ENCODE measurements at places on chromosomes 7 and 10. TPM values are rescaled to one million over a fixed set of nuclear protein-coding genes. Genes with fewer than 3 reads are reported as not detected.
A peak's percentile ranks its signal among the peaks of the same experiment; 100 is the strongest.

DNA sequence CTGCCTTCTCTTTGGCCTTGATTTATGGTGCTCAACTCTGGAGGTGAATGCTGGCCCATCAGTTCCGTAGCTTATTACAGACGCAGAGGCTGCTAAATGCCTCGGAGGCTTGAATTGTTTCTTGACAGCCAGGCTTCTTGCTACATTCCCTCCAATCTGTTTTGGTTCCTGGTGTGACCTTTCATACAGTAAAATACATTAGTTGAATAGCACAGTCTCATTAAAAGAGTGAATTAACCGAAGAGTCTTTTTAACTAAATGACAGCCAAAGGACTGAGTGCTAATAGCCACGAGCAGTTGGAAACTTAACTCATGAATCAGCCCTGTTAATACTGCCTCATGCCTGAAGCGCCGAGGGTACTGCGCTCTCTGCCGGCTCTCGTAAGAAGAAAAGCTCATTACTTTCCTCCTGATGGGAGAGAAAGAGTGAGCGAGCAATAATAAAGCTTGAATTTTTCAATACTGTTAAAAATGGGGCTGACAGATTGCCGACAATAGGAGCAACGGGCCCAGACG lies 236.4 kb upstream of the GPR26 start:
- H3K27ac ChIP-seq = no peak overlapping the region
- H3K36me3 ChIP-seq = no peaks in the 10 kb centered on the region
- no peaks in the 10 kb centered on the region for H3K27me3 ChIP-seq
- no peak for DNase-seq

- no peaks in the 10 kb centered on the region for H3K36me3 ChIP-seq
- no peak overlapping the region for H3K4me3 ChIP-seq
- DNase-seq = no peak
- no peaks in the 10 kb centered on the region for H3K4me1 ChIP-seq
Observed at GRCh38 chr7:46864716-46865115, 717.2 kb downstream of the TNS3 start.

GRCh38 chr7:80708123-80708522 lies 69.7 kb downstream of the CD36 start:
- H3K36me3 ChIP-seq = no peaks in the 10 kb centered on the region
- DNase-seq = no peak
- no peaks in the 10 kb centered on the region for H3K27me3 ChIP-seq
- no peaks in the 10 kb centered on the region for H3K4me1 ChIP-seq

- H3K4me1 ChIP-seq = no peaks in the 10 kb centered on the region
- H3K4me3 ChIP-seq = no peak overlapping the region
- H3K27me3 ChIP-seq = no peaks in the 10 kb centered on the region
- no peak overlapping the region for H3K27ac ChIP-seq
Observed at GRCh38 chr7:22787951-22788350, 34.7 kb downstream of the TOMM7 start.

- H3K27me3 ChIP-seq = no peaks in the 10 kb centered on the region
- peaks cover 26% of the 10 kb centered on the region for H3K4me1 ChIP-seq
- no peaks in the 10 kb centered on the region for H3K36me3 ChIP-seq
- no peak overlapping the region for H3K27ac ChIP-seq
Observed at GRCh38 chr10:123000155-123000554, 8.4 kb downstream of the IKZF5 start.

GRCh38 chr7:28654110-28654509 lies 241.8 kb downstream of the CREB5 start:
- H3K4me1 ChIP-seq = peaks cover 6% of the 10 kb centered on the region
- H3K27me3 ChIP-seq = no peaks in the 10 kb centered on the region
- no peak for DNase-seq
- H3K4me3 ChIP-seq = no peak overlapping the region
- H3K27ac ChIP-seq = no peak overlapping the region

- H3K36me3 ChIP-seq = no peaks in the 10 kb centered on the region
- no peak for DNase-seq
- no peaks in the 10 kb centered on the region for H3K4me1 ChIP-seq
- no peak overlapping the region for H3K4me3 ChIP-seq
Observed at GRCh38 chr7:78476851-78477405, 678.4 kb downstream of the PHTF2 start.

- H3K27ac ChIP-seq = no peak overlapping the region
- DNase-seq = no peak
- no peaks in the 10 kb centered on the region for H3K27me3 ChIP-seq
Observed at GRCh38 chr10:12919574-12919973, 81.9 kb downstream of the CCDC3 start.

DNA sequence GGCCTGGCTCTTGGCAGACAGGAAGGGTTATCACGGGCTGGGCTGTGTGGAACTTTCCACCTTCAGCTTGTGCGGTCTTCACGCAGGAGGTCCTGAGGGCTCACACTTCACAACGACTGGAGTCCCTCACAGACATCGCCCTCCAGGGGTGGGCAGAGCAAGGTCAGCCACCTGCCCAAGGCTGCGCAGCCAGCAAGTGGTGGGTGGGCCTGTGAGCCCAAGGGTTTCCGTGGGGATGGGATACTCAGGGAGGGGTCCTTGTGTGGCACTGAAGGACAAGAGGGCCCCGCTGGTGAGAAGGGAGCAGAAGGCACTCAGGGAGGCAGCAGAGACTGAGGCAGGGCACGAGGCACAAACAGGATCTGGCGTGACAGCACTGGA lies 22.0 kb downstream of the PDIA4 start:
- H3K27ac ChIP-seq = no peak overlapping the region
- H3K27me3 ChIP-seq = no peaks in the 10 kb centered on the region
- no peak for DNase-seq
- peaks cover 94% of the 10 kb centered on the region for H3K36me3 ChIP-seq

DNA sequence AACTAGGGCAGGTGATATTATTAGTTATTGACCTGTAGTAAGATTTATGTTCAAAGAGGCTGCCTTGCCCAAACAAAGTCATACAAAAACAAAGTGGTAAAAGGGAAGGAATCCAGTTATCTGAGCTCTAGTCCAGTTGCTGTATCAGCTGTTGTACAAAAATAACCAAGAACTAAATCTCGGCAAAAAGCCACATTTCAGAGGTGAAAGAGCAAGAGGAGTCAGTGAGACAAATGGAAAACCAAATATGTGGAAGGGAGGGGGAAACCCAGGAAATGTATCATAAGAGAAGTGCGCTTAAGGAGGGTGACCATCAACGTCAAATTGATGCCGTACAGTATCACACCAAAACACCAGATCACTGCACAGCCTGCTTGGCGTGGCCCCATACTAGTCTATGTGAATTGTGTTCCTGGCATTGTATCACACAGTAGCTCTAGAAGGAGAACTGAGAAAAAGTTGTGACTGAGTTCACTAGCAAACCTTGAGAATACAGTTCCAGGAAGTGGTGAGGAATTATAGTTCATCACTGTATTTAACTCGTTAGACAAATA lies 6.4 kb downstream of the AGBL3 start:
- H3K27ac ChIP-seq = peak overlapping the region; percentile 43
- no peak overlapping the region for H3K4me3 ChIP-seq
- H3K4me1 ChIP-seq = peaks cover 8% of the 10 kb centered on the region

The FBXW4 gene
- total RNA-seq = 94.7 TPM

The GBX1 gene
- 0.30 TPM for total RNA-seq

The PUS7 gene
- total RNA-seq = 5.0 TPM

All from heart right ventricle (tissue), 16 donors.